ENCODE measurements at places on chromosomes 12 and 14.

- DNase-seq: no peak
Observed at GRCh38 chr14:49221316-49221715, 364.9 kb downstream of the RPS29 start.

DNA sequence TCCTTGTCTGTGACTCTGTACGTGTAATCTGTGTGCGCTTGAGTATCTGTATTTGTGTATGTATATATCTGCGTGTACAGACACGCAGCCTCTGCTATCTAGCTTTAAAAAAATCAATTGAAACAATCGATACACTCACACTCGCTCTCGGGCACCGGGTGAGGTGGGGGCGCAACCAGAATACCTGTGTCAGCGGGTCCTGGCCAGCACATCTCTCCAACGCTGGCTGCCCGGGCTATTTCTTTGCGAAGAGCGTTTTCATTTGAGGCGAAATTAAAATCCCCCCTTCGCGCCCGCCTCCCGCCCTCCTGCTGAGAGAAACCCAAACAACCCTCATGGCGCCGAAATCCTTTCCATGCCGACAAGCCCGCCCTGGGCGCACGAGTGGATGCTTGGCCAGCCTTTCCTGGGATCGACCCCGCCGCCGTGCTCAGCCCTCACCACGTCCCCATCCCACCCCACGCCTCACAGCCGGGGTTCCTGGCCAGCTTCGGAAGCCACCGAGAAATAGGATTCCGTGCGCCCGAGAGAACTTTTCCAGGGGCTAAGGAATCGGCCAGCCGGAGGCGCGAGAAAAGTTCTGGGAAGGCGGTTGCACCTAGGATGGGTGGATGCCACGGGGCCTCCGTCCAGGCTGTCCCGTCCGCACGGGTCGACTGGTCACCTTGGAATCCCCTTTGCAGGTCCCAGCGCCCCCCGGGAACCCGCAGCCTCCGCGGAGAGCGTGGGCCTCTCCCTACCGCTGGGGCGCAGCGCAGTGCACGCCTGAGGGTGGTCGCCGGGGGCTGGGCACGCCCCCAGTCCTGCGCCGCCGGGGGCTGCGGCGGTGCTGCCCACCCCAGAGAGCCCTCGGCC, 1.0 kb downstream of the ZDHHC22 start:
- DNase-seq: no peak

DNA sequence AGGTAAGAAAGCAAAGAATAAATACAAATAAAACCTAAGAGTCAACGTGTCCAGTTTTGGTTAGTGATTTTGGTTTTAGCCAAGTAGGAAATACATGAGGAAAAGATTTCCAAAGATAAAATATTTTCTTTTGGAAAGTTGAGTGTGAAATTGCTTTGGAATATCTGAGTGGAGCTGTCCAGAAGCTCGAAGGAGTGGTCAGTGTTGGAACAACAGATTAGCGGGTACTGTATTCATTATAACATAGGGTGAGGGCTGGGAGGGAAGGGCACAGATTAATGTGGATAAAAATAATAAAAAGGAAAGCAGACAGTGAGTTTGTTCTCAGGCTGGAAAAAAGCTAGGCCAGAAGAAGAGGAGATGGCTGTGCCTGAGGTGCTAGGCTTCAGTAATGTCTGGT, 101.5 kb upstream of the SLCO1C1 start:
- no peak for DNase-seq

DNA sequence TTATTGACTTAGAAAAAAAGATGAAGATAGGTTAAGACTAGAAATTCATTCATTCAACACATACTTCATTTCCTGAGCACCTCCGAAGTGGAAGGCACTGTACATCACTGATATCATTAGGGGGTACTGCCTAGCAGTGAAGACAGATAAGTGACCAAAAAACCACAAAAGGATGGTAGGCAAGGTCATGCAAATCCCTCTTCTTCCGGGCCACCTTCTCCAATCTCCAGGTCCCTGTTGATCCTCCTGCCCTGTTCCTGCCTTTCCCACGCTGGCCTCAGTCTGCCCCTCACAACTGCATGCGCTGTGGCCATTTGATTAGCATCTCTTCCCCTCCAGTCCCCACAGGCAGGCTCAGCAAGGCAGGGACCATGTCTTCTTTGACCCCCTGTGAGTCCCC, 60.8 kb downstream of the SETD3 start:
- no peak for DNase-seq

GRCh38 chr12:45762185-45763110, 32.9 kb downstream of the ARID2 start:
- DNase-seq: peak; percentile 22

- DNase-seq: no peak
Observed at GRCh38 chr12:27061317-27061716, 21.1 kb downstream of the C12orf71 start.

- no peak for DNase-seq
Observed at GRCh38 chr12:3624273-3624672, 128.6 kb downstream of the CRACR2A start.

DNA sequence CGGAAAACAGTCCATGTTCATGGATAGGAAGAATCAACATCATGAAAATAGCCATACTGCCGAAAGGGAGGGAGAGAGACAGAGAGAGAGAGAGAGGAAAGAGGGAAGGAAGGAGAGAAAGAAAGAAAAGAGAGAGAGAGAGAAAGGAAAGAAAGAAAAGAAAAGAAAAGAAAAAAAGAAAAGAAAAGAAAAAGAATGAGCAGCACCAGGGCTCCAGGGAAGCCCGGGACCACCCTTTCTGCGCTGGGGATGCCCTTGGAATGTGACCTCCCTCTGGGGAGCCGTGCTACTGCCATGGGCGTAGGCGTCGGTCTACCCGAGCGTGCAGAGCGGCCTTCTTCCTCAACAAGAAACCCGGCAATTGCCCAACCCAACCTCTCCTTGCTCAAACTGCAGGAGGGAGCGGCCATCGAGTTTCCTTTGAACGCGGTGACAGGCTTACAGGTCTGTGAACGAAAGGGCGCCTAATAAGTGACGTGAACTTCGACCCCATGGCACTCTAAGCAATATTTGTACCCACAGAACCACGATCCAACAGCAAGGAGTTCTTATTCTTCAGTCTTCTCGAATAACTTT, 16.9 kb downstream of the OR6S1 start:
- no peak for DNase-seq

DNA sequence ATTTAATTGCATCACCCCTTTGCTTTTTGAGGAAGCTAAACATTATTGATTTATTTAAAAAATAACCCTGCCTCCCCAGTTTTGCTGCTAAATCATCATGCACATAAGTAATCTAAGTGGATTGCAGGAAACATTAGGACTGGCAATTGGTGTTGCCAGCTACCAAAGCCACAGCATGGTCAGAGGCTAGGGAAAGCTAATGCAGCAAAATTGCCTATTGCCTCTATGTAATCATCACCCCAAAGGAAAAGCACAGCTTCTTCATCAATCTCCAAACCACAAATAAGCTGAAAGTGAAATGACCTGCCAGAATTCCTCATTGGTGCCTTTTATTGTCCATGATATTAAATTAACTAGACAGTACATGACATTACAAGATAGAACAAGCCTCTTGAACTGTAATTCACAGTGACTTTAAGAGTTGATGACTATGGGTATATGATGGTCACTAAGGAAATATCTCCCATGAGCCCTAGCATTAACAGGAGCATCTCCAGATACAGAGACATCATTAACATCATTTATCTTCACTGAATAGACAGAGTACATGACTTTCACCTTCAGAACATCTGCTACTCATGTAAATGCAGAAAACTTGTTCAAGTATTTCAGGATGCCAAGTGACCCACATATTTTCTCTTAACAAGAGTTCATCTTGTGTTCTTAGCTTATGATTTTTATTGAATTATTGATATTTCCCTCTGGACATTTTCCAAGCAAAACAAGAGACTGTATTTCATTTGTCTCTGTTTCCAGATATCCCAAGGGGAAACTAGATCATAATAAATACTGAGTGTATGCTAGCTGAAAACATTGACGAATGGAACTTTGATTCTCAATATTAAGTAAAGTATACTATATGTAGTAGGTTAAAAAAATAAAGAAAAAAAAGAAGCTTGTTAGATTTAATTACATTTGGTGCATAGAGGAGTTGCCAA, 29.4 kb downstream of the PTPRR start:
- DNase-seq: no peak

DNA sequence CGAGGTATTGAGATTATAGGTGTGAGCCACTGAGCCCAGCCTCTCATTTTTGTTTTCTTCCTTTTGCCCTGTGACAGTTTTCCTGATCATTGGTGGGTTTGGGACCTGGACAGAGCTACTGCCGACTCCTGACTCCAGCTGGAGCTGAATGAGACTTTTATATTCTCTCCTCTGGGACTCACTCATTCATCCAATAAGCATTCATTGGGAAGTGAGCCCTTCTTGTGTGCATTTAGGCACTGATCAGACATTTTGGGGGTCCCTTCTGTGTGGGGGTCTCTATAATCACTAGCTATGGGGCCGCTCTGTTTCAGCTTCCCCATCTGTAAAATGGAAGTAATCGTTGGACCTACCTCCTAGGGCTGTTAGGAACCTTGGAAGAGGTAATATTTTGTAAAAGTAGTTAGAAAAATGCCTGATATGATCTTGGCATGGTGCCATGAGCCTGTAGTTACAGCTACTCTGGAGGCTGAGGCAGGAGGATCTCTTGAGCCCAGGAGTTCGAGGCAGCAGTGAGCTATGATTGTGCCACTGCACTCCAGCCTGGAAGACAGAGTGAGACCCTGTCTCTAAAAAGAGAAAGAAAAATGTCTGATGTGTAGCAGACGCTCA, 7.2 kb downstream of the SH2B3 start:
- no peak for DNase-seq

GRCh38 chr12:75289753-75290152, 40.4 kb downstream of the CAPS2 start:
- peak; percentile 37 for DNase-seq

DNA sequence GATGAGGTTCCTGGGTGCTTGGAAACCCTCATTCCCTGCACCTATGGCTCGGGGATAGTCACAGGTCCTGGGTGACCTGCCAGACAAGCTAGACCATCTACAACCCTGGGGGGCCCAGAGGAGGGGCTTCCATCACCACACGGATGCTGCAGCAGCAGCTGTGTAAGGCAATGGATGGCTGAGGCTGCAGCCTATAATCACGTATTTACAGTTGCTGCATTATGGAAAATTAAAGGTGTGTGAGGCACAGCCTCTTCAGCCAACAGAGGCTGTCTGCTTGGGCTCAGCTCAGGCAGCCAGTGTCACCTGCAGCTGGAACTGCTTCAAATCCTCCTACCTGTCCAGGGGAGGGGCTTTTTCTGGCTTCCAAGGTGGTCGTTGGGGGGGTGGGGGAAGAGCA, 268.1 kb downstream of the CACNA1C start:
- DNase-seq: no peak

- DNase-seq: no peak
Observed at GRCh38 chr14:105366386-105367074, 31.8 kb upstream of the TEX22 start.

DNA sequence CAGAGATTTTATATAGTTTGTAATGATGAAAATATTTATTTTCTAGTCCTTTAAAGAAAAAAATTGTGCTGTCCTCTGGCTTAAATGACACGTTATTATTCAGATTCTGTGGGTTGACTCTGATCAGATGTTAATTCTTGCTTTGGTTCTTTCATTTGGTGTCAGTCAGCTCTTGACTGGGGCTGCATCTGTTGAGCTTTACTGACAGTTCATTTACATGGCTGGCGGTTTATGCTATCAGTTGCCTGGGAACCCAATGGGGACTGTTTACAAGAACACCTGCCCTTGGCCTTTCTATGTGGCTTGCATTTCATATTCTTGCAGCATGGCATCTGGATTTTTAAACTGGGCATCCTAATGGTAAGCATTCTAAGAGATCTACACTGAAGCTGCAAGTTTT, 667.1 kb upstream of the FBXO33 start:
- DNase-seq: no peak

GRCh38 chr12:88108021-88108420, 33.9 kb downstream of the CEP290 start:
- DNase-seq: no peak

DNA sequence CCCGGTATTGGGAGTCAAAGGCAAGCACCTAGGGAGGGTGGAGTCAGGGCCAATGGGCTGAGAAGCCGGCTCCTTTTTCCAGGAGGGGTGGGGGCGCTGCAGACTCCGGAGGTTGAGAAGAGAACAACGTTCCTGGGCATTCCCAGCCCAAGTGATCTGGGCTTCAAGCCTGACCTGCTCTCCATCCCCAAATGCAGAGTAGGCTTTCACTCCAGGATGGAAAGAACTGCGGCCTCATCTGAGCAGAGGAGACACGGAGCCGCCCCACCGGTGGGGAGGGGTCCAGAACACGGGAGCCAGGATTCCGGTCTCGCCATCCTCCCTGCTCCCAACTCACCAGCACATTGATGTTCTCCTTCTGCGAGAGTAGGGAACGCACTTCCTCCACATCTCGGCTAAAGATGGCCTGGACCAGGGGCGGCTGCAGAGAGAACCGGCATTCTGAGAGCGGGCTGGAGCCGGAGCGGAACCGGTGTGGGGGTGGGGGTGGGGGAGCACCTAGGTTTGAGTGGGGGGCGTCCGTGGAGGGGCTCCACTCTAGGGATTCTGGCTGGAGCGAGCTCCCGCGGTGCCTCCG, 605 bp downstream of the ANKRD52 start:
- peak; percentile 66 for DNase-seq

DNA sequence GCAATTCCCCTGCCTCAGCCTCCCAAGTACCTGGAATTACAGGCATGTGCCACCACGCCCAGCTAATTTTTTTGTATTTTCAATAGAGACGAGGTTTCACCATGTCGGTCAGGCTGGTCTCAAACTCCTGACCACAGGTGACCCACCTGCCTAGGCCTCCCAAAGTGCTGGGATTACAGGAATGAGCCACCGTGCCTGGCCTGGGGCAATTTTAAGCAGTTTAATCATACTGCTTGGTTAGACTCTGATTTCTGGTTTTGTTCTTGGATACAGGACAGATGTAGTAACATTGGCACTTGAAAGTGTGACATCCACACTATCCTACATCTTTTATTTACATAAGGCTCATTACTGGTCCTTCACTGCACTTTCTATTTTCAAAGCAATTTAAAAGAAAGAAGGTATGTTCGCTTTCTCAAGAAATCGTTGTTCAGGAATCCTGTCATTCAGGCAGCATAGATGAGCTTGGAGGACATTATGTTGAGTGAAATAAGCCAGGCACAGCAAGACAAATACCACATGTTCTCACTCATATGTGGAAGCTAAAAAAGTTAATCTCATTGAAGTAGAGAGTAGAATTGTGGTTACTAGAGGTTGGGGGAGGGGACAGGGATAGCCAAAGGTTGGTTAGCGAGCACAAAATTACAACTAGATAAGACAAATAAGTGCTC, 4.0 kb upstream of the NUAK1 start:
- DNase-seq: no peak

DNA sequence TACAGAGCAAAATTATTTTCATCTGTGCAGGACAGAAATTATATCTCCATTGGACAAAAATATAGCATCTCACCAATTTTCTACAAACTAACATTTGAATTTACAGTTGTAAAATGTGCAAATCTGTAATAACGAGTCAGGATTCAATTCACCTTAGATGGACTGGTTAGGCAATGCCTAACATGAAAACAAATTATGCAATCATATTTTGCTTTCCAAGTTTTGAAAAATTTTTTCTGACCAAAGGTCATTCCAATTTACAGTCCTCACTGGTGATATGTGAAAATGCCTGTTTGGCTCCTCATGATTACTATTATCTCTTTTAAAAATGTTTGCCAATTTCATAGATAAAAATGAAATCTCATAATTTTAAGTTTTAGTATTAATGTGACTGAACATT, 6.5 kb upstream of the CPM start:
- DNase-seq: no peak

- no peak for DNase-seq
Observed at GRCh38 chr14:30620178-30620577, 1.9 kb upstream of the SCFD1 start.

Measured in T47D (cell line).